Cardiac atrium fibroblast (primary cell): ENCODE measurements at places on chromosomes 4 and X. TPM values are rescaled to one million over a fixed set of nuclear protein-coding genes. Genes with fewer than 3 reads are reported as not detected.

The DRP2 gene
- total RNA-seq = 0.49 and 1.3 TPM in 2 replicates

The TMEM156 gene
- total RNA-seq = 0.18 TPM in 1 of 2 replicates, not detected in the other

The CTAG1B gene
- total RNA-seq = not detected in 2 replicates

The FAM53A gene
- 2.0 and 16.4 TPM in 2 replicates for total RNA-seq

The FOXR2 gene
- total RNA-seq = not detected in 2 replicates

The STK26 gene
- total RNA-seq = 3.6 and 7.3 TPM in 2 replicates

The QRFPR gene
- total RNA-seq = not detected in 2 replicates

The GPRASP2 gene
- 6.1 and 8.6 TPM in 2 replicates for total RNA-seq

The TIGD2 gene
- 4.5 and 5.2 TPM in 2 replicates for total RNA-seq

The TCEAL6 gene
- not detected in 2 replicates for total RNA-seq

The TEC gene
- 0.16 TPM in 1 of 2 replicates, not detected in the other for total RNA-seq

The CXCL13 gene
- 0.16 TPM in 1 of 2 replicates, not detected in the other for total RNA-seq

The SPATA18 gene
- 0.54 and 3.7 TPM in 2 replicates for total RNA-seq

The EREG gene
- total RNA-seq = 2.8 TPM in 1 of 2 replicates, not detected in the other

The TENM3 gene
- 0.54 and 0.81 TPM in 2 replicates for total RNA-seq

The IRS4 gene
- total RNA-seq = not detected in 2 replicates

The CLTRN gene
- not detected in 2 replicates for total RNA-seq

The TMEM31 gene
- 2.8 TPM in 1 of 2 replicates, not detected in the other for total RNA-seq

The CYLC1 gene
- total RNA-seq = not detected in 2 replicates

The OCRL gene
- total RNA-seq = 9.4 and 12.8 TPM in 2 replicates

The CSN1S1 gene
- not detected in 2 replicates for total RNA-seq

The C4orf54 gene
- total RNA-seq = not detected in 2 replicates

The FGFBP2 gene
- total RNA-seq = not detected in 2 replicates

The FABP2 gene
- total RNA-seq = not detected in 2 replicates

The GATA1 gene
- not detected in 2 replicates for total RNA-seq

The PASD1 gene
- total RNA-seq = not detected in 2 replicates

The BST1 gene
- total RNA-seq = 29.0 and 30.3 TPM in 2 replicates

The ATP8A1 gene
- 1.5 and 2.3 TPM in 2 replicates for total RNA-seq

The MAGEB10 gene
- total RNA-seq = not detected in 2 replicates

The SLC26A1 gene
- not detected in 2 replicates for total RNA-seq

The TKTL2 gene
- not detected in 2 replicates for total RNA-seq

The TLR1 gene
- total RNA-seq = 1.6 and 1.8 TPM in 2 replicates

The OPRPN gene
- not detected in 2 replicates for total RNA-seq

The RGN gene
- total RNA-seq = 0.90 and 2.8 TPM in 2 replicates

The FHDC1 gene
- under 0.01 and 0.18 TPM in 2 replicates for total RNA-seq

The FGD1 gene
- total RNA-seq = 6.5 and 8.4 TPM in 2 replicates

The GAGE13 gene
- not detected in 2 replicates for total RNA-seq

The PGRMC2 gene
- total RNA-seq = 33.4 and 53.9 TPM in 2 replicates

The NR0B1 gene
- not detected in 2 replicates for total RNA-seq

The RADX gene
- total RNA-seq = 0.16 TPM in 1 of 2 replicates, not detected in the other

The PARM1 gene
- 4.3 and 6.0 TPM in 2 replicates for total RNA-seq
